Fibroblast of skin of left quadriceps (primary cell): ENCODE measurements at places on chromosomes 6 and 20.

GRCh38 chr20:3995067-3995748 lies 20.1 kb downstream of the RNF24 start:
- peak; percentile 30 for DNase-seq

DNA sequence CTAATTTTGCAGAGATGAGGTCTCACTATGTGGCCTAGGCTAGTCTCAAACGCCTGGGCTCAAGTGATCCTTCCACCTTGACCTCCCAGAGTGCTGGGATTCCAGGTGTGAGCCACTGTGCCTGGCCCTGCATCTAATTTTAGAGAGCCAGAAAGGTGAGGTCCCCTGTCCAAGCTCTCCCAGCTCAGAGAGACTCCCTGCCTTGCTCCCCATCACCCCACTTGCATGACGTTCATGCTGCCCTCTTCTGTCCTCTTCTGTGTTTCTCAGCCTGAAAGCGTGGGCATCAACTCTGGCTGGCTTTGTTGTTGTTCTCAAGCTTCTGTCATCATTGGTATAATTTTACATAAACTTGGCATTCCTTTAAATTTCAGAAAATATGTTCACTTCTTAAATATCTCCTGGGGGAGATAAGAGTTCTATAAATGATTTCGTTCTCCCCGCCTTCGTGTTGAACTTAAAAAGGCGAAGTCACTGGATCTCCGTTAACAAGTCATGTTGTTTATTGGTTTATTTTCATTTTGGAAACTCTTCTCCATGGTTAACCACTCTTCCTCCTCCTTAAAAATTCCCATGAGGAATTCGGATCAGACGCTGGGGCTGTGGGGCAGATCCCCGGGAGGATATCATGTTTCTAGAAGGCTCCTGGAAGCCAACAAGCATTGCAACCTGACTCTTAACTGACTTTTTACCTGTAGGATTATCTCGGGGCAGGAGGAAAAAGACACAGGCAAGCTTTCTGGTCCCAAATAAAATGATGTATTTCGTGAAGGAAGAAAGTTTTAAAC lies 13.2 kb upstream of the PARD6B start:
- no peak for DNase-seq

DNA sequence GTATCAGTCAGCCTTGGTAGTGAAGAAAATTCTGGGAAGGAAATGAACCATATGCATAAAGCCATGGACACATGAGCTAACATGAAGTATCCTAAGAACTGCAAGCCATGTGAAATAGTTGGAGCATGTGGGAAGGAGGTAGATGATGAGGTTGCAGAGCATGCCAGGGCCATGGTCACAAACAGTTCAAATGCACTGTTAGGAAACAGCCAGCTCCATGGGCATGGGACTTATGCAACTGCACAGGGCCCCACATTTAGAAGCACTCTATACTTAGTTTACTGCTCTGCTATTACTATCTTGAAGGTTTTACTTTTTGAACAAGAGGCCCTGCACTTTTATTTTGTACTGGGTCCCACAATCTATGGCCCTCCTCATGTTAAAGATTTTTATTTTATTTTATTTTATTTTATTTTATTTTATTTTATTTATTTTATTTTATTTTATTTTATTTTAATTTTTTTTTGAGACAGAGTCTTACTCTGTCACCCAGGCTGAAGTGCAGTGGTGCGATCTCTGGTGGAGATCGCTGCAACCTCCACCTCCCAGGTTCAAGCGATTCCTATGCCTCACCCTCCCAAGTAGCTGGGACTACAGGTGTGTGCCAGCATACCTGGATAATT lies 169.1 kb downstream of the IBTK start:
- no peak for DNase-seq

DNA sequence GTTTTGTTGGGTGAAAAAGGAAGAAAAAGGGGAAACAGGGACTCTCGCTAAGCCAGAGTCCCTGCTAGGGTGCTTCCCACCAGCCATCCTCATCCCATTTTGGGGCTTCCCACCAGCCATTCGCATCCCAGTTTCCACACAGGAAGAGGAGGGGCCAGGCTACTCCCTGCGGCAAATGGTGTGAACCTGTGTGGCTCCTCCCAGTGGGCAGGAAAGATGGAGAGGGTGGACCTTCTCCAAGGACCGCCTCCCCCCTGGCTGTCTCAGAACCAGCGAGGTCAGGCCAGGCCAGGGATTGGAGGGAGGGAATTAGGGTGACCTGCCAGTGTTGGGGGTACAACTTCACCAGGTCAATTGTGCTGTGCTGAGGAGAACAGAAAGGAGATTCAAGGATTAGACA lies 326.9 kb downstream of the PACRG start:
- no peak for DNase-seq

- DNase-seq: no peak
These were observed 16.7 kb downstream of the TAB2 start for GRCh38 chr6:149334201-149334600.

DNA sequence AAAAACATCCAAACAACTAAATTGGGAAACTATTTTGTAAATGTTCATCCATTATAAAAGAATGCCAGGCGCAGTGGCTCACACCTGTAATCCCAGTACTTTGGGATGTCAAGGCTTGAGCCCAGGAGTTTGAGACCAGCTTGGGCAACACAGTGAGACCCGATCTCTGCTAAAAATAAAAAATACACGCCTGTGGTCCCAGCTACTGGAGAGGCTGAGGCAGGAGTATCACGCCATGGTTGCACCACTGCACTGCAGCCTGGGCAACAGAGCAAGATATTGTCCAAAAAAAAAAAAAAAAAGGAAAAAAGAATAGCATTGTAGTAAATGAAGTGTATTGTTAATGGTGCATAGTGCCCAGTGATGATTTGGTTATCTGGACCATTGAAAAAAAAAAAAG lies 38.7 kb downstream of the FKBP5 start:
- DNase-seq: no peak

- DNase-seq: no peak
These were observed 68.4 kb downstream of the VEGFA start for GRCh38 chr6:43838276-43839036.

- no peak for DNase-seq
These were observed 14.2 kb upstream of the DHX35 start for GRCh38 chr20:38947931-38948362.

DNA sequence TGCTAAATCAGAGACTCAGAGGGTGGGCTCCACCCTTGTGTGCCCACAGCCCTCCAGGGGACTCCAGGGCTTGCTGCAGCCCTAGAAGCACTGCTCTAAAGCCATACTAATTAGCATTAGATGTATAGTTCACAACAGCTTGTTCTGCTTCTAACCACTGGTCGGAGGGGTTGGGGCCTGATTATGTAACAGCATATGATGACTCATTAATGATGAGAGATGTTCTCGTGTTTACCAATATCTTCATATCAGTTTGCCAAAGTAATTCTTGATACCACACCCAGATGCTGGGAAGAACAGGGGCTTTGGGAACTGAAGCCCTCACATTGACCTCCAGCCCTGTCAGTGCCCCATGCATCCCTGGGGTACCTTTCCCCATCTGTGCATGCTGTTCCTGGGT lies 104.1 kb upstream of the FOXA2 start:
- no peak for DNase-seq

DNA sequence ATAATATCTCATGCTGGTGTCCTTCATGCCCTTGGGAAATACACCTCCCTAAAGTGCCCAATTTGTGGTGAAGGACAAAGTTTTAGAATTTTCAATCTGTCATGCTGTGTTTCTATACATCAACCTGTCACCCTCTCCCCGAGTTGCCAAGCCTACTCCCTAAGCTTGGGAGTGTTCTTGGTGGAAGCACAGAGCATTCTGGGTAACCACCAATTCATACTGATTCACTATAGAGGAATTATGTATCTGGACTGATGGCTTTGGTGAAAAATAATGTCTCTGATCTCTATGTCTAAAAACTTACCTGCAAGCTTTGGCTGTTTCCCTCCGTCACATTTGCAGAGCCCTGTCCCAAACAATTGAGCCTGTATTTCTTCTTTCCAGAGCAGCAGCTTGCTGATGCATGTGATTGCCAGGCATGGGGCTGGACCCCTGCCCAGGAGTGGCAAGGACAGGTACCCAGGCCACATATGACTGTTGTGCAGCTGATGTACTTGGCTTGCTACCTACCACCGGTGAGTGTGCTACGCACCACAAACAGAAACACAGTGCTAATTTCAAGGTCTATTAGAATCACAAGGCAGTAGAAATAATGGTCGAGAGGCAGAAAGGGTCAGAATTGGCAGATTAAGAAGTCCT lies 202.8 kb upstream of the CITED2 start:
- no peak for DNase-seq

DNA sequence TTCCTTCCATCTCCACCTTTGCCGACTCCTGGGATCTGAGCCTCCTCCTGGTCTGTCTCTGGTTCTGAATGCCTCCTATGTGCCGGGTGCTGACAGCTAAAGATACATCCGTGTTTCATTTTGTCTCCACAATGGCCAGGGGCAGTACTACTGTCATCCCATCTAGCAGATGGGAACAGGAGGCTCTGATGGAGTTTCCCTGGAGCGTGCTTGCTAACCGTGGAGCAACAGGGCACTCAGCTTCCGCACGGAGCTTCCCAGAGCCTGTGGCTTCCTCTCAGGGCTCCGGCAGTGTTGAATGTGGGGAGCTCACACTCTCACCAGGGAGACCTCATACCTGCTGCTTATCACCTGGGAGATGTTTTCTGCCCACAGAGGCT lies 11.9 kb upstream of the NPBWR2 start:
- no peak for DNase-seq

GRCh38 chr6:2978923-2979322 lies 7.6 kb upstream of the SERPINB6 start:
- DNase-seq: no peak

DNA sequence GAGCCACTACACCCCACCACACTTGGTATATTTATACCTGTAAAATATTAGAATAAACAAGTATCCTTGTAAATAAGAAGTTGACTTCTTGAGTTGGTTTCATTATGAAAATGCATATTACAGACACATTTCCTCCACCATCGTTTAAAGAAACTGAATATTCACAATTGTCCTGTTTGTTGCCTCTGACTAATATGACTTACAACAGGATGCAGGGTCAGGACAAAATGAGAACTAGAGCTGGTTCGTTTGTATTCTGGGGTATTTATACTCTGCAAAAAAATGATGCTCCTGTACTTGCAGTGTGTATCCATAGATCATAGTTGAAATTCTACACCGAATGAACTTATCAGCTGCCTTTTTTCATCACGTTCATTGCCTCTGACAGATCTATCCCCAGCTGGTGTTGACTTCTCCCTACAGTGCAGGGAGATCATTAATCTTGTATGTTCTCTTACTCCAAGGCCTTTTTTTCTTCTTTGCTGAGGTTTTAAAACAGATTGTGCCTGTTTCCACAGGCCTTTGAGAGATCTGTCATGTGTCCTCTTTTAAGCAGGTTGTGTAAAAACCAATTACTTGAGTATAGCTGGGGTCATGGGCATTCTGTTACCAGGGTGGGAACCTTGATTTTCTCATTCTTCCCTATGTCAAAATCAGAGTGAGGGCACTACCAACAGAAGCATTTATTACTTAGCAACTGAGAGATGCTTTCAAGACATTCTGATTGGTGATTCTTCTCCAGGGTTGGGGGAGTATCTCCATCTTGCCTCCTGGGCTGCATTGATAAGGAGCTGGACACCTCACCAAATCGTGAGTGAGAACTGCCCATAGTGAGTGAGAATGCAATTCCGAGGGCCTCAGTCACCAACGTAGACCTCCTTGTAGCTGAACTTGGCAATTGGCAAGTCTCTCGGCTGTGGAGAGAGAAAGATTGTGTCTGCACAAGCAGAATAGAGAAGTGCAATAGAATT lies 78.8 kb upstream of the CD83 start:
- DNase-seq: peak; percentile 17

DNA sequence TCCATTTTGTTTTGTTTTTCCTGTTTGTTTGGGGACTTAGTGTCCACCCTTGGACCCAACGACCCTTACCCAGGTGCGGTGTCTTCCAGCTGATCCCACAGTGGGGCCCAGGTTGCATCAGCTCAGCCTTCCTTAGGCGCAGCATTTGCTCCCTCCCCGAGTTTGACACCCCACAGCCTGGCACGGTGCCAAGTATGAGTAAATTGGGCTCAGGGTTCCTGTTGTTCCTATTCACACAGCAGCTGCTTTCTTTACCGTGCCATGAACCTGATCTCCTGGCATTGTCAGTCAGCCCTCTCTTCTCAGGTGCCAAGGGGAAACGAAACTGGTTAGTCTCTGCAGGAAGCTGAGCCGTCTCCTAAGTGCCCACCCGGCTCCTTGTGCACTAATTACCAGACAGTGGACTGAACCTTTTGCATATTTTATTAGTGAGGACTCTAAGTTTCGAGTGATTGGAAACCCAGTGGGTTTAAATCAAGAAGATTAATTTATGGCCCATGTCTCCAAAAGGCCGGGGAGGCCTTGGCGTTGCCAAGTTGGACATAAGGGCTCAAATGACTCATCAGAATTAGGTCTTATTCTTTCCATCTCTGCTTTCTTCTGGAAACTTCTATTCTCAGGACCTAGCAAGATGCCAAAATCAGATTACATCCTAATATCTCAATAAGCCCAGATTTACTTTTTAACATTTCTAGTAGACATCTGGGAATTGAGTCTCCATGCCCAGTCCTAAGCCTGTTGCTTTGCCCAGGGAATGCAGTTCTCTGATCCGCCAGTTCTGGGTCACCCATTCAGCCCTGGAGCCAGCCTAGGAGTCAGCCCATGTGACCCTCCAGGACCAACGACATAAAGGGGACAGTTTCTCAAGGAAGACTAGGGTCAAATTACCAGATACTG lies 68.8 kb downstream of the TSHZ2 start:
- no peak for DNase-seq

DNA sequence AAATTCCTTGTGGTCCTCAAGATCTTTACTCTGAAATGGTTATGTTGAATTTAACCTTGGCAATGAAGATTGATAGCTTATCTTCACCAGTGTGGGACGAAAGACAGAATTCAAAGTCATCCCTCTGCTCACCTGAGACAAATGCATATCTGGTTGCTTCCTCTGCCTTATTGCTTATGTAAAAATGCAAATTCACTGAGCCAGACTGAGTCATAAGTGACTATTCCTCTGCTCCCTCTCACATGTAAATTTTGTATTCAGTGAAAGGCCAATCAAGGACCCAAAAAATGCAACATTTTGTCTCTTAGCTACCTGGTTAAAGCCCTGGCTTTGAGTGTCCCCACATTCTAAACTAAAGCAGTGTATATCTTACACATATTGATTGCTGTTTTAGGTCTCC lies 593.1 kb upstream of the GJE1 start:
- DNase-seq: no peak

DNA sequence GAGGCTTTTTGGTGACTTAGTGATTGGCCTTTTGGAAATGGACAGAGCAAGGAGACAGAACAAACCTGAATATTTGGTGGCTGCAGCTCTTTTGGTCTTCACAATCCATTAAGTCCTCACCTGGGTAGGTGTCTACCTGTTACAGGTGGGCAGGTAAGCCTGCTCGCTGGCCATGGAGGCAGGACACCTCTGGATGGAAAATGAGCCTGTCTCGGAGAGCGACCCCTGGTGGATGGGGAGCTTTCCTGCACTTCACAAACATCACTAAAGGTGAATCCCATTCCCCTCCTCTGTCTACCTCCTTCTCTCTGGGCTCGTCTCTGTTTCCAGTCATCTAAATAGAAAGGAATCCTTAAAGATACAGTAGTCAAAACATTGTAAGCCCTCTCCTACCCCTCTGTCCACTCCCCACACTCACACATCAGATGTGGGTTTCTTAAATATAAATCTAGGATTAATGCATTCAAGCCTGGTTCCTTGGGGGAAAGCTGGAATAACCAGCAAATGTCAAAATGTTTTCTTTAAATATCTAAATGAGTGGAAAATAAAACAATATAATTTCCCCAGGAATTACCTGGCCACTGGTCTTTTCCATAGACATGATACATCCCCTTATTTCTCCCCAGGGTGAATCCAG lies 304.9 kb downstream of the CDH26 start:
- DNase-seq: no peak

GRCh38 chr6:42970871-42971612 lies 7.9 kb downstream of the PEX6 start:
- DNase-seq: no peak

- no peak for DNase-seq
These were observed 72.7 kb downstream of the ELOVL4 start for GRCh38 chr6:79874531-79875134.
